Mammary epithelial cell (primary cell): ENCODE measurements at places on chromosomes 6 and 20.

- DNase-seq: peak; percentile 48
These were observed 91.9 kb downstream of the TFAP2A start for GRCh38 chr6:10323018-10323417.

DNA sequence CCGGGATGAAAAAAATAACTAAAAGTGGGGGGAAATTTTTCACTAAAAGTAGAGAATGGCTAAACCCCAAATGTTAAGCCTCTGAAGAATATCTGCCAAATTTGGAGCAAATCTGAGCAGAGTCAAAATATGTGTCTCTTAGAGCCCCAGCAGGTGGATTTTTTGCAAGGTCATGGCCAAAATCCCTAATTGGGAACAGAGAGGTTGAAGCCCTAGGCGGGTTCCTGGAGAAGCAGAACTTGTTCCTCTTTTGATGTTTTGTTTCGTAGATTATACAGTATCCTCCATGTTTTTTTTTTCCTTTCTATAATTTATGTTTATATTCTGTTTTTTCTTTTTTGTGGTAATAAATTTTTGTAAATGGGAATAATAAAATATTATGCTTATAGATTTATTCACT is 94.4 kb downstream of the PLCB4 start:
- no peak for DNase-seq

- no peak for DNase-seq
These were observed 51.8 kb downstream of the SIM1 start for GRCh38 chr6:100412872-100413271.

GRCh38 chr6:170378502-170378901 is 71.9 kb downstream of the FAM120B start:
- no peak for DNase-seq

GRCh38 chr20:40902661-40903060 is 126.0 kb upstream of the TOP1 start:
- no peak for DNase-seq

GRCh38 chr20:4866429-4866828 is 134.9 kb downstream of the SLC23A2 start:
- peak; percentile 40 for DNase-seq

GRCh38 chr20:41004531-41005360 is 23.9 kb upstream of the TOP1 start:
- DNase-seq: peak; percentile 71

DNA sequence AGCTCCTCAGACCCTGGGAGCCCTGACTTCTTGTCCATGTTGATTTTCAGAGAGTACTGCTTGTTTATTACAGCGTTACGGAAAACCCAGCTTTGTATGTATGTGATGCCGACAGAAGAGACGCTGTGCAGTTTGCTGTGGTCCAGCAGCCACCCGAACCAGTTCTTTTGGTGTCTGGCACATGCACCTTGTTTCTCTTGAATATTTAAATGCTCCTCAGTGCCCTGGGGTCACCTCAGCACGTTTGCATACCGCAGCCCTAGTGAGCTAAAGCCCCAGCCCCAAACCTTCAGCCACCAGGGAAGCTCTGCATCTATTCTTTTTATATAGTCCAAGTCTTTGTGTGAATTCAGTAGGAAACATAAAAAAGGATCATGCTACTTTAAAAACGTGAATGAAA is 39.9 kb downstream of the AFDN start:
- DNase-seq: no peak

- DNase-seq: no peak
These were observed 177.2 kb downstream of the MCHR2 start for GRCh38 chr6:99816795-99817194.

GRCh38 chr20:47428851-47429336 is 72.4 kb upstream of the ZMYND8 start:
- DNase-seq: no peak

- DNase-seq: no peak
These were observed 119.7 kb downstream of the PREX1 start for GRCh38 chr20:48708116-48708515.

DNA sequence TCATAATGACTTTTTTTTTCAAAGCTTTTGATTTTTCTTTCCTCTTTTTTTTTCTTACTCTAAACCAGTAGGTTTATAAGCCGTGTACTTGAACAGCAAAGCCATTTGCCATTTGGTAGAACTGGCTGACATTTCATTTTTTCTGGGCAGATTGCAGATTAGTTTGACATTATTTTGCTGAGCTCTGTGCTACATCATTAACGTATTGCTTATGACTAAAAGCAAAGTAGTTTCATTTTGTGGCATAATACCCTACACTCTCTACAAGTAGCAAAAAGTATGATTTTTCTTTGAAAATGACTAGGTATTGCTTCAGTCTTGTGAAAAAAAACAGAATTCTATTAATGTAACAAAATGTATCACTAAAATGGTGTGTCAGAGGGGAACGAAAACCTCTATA is 141.3 kb downstream of the GRIK2 start:
- no peak for DNase-seq

DNA sequence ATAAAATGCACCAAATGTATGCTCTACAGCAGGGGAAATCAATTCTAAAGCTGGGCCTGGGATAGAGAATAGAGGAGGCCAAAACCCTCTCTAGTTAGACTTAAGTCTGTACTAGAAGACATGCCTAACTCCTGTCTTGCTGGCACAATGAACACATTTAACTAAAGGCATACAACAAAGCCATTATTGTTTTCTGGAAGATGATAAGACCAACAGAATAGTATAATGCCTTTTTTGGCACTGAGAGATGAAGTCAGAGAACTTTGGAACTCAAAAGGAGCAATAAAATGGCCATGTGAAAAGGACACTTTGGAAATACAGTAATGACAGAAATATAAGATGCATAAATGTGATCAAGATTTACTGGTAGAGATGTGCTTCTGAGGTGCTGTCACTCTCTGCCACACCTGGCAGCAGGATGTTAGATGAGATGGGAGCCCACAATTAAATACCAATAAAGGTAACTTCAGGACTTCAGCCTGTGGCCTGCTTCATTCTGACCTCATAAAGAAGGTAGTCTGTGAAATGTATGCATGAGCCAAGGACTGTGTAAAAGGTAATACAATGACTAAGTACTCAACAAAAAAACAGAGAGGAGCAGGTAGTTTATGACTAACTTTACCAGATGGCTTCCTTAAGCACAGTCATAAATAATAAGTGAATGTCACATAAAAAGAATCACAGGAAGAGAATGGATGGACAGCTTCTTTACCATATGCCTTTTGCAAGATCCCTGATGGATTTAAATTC is 333.4 kb downstream of the BCKDHB start:
- peak; percentile 56 for DNase-seq

GRCh38 chr20:40558212-40558611 is 130.8 kb downstream of the MAFB start:
- DNase-seq: no peak

DNA sequence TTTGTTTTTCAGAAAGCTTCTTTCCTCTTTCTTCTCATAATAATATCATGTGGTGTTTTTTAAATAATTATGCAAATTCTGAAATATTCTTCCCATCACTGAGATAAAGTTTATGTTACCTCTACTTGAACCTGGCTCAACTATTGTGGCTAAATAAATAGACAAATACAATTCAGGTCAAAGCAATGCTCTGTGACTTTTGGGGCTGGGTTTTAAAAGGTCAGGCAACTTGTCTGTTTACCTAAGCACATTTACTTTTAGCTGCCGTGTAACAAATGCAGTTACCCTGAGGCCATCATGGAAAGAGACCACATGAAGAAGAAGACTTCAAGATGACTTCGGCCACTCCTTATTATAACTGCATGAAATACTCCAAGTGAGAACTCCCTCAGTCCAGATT is 33.7 kb upstream of the MEI4 start:
- no peak for DNase-seq

GRCh38 chr20:63926298-63926697 is 29.9 kb downstream of the UCKL1 start:
- no peak for DNase-seq

DNA sequence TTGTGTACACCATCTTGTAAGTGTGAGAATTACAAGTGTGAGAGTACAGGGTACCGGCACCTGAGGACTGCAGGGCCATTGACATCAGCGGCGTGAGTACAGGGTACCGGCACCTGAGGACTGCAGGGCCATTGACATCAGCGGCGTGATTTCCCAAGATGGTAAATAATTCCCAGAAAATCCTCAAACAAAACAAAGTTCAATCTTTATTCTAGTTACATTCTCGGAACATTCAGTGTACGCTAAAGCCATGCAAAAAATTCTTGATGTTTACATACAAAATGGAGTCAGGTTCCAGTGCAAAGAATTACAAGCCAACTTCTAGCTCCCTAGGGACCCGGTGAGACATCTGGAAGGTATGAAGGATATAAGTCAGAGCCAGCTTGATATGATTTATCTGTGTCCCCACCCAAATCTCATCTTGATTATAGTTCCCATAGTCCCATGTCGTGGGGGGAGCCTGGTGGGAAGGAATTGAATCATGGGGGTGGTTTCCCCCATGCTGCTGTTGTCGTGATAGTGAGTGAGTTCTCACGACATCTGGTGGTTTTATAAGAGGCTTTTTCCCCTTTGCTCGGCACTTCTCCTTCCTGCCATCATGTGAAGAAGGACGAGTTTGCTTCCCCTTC is 172.7 kb downstream of the TTLL2 start:
- no peak for DNase-seq

DNA sequence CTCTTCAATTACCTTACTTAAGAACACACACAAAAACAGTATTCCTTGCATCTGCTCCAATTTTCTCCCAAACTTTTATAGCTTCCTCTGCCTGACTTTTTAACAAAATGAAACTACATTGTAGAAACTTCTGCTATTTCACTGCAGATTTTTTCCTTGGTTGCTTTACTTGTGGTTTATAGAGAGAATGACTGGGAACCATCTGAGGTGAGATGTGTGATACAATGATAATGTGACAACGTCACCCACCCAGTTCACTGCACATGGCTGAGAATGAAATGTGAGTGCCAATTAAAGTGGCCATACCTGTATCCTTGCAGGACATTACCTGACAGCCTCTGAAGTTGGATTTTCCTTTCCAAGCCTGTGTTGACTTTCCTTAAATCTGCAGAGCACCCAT is 258.4 kb downstream of the CD83 start:
- DNase-seq: no peak

- DNase-seq: no peak
These were observed 1.0 kb downstream of the FILIP1 start for GRCh38 chr6:75492386-75493153.

DNA sequence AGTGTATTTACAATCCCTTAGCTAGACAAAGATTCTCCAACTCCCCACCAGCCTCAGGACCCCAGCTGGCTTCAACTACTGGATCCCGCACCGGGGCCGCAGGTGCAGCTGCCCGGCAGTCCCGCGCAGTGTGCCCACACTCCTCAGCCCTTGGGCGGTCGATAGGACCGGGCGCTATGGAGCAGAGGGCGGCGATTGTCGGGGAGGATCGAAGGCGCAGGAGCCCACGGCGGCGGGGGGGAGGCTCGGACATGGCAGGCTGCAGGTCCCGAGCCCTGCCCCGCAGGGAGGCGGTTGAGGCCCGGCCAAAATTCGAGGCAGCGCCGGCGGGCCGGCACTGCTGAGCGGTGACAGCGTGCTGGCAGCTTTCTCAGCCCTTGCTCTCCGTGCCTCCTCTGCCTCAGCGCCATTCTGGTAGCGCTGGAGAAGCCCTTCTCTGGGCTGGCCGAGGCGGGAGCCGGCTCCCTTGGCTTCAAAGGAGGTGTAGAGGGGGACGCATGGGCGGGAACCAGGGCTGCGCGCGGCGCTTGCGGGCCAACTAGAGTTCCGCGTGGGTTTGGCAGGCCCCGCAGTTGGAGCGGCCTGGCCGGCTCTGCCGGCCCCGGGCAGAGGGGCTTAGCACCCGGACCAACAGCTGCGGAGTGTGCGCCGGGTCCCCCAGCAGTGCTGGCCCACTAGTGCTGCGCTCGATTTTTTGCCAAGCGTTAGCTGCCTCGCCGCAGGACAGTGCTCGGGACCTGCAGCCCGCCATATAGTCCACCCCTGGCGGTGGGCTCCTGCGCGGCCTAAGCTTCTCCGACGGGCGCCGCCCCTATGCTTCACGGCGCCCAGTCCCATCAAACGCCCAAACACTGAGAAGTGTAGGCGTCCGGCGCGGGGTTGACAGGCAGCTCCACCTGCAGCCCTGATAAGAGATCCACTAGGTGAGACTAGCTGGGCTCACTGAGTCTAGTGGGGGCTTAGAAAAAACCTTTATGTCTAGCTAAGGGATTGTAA is 32.4 kb upstream of the KIF13A start:
- no peak for DNase-seq

- peak; percentile 76 for DNase-seq
These were observed 3.9 kb upstream of the SRSF3 start for GRCh38 chr6:36590237-36590636.

- DNase-seq: no peak
These were observed 6.4 kb upstream of the LY86 start for GRCh38 chr6:6582131-6582530.

GRCh38 chr6:142685852-142686506 is 259.0 kb downstream of the HIVEP2 start:
- no peak for DNase-seq

- no peak for DNase-seq
These were observed 11.8 kb upstream of the ZNF76 start for GRCh38 chr6:35247642-35248231.

DNA sequence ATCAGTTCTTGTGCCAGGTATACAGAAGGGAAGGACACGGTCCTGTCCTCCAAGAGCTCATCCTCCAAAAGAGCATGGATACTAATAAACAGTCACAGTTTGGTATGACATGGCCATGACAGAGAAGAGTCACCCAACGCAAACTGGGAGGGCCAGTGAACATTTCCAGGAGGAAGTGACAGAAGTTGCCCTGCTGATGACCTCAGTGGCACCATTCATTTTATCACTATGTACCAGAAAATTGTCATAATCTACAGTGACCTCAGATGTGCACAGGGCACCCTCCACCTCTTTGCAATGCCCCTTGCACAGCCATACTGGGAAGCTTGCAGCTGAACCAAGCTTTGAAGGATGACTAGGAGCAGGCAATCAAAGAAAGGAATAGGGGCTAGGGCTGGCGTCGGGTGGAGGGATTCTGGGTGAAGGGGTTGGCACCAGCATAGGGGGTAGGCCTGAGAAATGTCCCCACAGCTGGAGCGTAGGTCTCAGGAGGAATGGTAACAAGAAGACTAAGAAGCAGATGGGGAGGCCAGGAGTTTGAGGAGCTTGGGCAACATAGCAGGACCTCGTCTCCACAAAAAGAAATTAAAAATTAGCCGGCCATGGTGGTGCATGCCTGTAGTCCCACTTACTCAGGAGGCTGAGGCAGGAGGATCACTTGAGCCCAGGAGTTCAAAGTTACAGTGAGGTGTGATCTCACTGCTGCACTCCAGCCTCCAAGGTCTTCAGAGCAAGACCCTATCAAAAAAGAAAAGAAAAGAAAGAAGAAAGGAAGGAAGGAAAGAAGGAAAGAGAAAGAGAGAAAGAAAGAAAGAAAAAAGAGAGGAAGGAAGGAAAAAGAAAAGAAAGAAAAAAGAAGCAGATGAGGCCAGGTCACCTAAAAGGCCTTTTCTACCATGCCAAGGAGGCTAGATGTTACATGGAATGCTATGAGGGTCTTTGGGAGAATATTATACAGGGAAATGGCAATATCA is 65.3 kb upstream of the SNX9 start:
- DNase-seq: no peak

DNA sequence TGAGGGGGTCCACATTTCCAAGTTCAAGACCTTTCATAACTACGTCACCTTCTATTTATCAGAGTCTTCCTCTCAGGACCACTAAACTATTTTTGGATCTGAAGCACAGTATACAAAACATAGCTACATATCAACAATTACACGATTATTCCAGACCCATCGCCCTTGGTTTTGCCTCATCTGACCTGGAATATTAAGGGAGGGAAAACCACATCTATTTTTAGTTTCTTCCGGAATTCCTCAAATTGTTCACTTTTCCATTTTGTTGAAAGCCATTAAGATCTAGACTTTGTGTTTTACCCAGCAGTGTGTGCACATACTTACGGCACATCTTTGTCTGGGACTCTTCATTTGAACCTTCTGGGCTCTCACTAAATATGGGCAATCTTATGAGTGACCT is 12.0 kb upstream of the ADGRF5 start:
- DNase-seq: no peak
